Activated T-helper 1 cell treated with anti-CD3 and anti-CD28 coated beads, Interleukin-2, amount 50 U/mL, for 16 hours (primary cell): ENCODE measurements at places on chromosomes 2 and 18.

DNA sequence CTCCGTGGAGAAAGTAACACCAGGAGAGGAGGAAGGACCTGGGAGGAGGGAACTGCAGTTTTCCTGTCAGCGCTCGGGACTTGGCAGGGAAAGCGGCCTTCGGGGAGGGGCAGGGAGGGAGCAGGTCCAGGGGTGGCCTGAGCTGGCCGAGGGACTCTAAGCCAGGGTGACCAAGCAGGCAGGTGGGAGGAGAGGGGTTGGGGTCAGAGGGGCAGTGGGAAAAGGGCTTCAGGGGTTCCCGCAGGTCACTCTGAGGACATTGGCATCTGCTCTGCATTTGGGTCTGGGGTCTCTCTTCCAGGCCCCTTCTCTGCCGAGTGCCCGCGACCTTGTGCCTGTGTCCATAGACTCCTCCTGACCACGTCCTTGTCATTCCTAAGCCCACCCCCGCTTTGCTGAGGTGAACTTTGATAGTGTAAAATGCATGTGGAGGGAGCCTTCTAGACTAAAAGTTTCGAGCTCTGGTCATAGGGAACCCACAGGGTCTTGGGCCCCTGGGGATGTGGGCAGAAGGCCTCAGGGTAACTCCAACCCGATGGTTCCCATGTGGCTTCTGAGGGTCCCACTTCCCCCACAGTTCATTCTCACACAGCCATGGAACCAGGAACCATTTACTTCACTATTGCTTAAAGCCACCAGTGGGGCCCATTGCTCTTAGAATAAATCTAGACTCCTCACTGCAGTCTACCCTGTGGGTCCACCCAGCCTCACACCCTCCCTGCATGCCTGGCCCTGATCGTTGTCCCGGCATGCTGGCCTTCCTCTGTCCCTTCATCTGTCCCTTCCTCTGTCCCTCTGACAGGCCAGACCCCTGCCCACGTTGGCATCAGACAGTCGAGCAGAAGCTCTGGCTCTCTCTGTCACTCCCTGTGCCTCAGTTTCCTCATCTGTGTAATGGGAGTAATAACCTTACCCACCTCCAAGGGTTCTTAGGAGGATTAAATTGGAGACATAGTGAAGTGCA, 229.2 kb downstream of the SEPTIN10 start:
- no peak for DNase-seq

GRCh38 chr18:70522183-70522680, 233.4 kb downstream of the SOCS6 start:
- DNase-seq = no peak

DNA sequence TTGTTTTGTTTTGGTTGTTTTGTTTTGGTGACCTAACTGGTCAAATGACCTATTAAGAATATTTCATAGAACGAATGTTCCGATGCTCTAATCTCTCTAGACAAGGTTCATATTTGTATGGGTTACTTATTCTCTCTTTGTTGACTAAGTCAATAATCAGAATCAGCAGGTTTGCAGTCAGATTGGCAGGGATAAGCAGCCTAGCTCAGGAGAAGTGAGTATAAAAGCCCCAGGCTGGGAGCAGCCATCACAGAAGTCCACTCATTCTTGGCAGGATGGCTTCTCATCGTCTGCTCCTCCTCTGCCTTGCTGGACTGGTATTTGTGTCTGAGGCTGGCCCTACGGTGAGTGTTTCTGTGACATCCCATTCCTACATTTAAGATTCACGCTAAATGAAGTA, at the start of gene TTR:
TTR (plus strand) TSS at position 250 of the 400 bp plus-strand sequence; CDS start at position 276, 26 bp downstream.
- no peak for DNase-seq

GRCh38 chr2:20797096-20797495, 25.8 kb downstream of the LDAH start:
- no peak for DNase-seq

DNA sequence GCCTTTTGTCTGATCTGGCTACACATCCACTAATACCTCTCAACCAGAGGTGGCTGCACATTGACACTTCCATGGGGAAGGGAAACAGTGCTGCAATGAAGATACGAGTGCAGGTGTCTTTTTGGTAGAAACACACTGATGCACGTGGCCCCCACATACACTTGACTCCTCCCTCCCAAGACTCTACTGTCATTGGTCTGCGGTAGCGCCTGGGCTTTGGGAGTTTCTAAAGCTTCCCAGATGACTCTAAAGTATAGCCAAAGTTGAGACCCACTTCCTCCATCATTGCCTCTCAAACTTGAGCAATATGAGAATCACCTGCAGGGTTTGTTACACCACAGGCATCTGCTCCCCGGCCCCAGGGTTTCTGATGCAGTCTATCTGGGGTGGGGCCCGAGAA, 11.0 kb downstream of the SLC14A1 start:
- no peak for DNase-seq

- no peak for DNase-seq
Observed at GRCh38 chr2:69581774-69582581, 61.6 kb downstream of the AAK1 start.

DNA sequence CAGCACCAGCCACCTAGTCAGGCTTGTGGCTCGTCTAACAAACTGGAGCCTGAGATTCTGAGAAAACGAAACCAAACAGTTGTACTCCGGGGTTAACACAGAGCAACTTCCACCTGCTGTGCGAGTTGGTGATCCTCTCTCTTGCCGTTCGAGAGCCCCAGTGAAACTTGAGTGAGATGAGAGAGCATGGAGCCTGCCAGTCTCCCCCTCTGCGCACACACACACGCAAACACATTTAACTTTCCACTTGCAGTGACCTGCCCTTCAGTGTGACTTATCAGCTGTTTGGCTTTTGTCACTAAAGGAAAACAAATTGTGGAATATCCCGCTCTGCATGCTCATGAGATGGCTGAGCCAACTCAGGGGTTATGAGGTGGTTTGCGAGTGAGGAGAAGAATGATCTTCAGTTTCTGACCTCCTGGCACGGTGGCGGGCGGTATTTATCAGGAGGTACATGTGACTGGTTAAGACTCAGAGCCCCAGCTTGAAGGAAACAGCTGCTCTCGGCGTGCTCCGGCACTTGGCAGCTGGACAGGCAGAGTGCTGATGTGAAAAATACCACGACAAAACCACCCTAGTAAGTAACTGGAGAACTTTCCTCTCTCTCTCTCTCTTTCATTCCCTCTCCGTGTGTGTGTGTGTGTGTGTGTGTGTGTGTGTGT, at the start of gene RASGRP3:
RASGRP3 (plus strand) TSS at position 519 of the 662 bp plus-strand sequence. CDS start 38,488 bp downstream, outside the sequence.
- peak; percentile 32 for DNase-seq

- no peak for DNase-seq
Observed at GRCh38 chr2:132824716-132825115, 154.7 kb upstream of the LYPD1 start.

GRCh38 chr2:111936881-111937280, 38.5 kb downstream of the MERTK start:
- DNase-seq = no peak

DNA sequence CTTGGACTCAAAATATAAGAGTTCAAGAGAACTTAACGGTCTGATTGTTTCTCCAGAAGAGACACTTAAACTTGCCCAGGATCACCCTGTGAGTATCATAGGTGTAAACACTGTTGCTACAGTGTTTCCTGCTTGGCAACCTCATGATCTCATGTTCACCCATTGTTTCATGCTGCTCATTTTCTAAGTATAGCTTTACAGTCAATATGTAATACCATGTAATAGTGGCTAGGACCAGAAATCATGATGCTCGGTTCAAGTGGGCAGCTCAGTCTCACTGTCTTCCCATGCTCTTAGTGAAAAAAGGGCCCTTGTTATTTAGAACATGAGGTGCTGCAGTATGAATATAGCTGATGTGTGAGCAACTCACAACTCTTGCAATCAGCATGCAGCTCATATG, 157.5 kb downstream of the CERS6 start:
- no peak for DNase-seq

GRCh38 chr18:38322206-38322605, 756.6 kb upstream of the CELF4 start:
- DNase-seq = no peak

- DNase-seq = no peak
Observed at GRCh38 chr18:25042641-25043051, 309.3 kb downstream of the ZNF521 start.

- no peak for DNase-seq
Observed at GRCh38 chr2:199556527-199557285, 99.0 kb upstream of the SATB2 start.

- DNase-seq = no peak
Observed at GRCh38 chr2:43905371-43905803, 66.6 kb downstream of the ABCG8 start.

DNA sequence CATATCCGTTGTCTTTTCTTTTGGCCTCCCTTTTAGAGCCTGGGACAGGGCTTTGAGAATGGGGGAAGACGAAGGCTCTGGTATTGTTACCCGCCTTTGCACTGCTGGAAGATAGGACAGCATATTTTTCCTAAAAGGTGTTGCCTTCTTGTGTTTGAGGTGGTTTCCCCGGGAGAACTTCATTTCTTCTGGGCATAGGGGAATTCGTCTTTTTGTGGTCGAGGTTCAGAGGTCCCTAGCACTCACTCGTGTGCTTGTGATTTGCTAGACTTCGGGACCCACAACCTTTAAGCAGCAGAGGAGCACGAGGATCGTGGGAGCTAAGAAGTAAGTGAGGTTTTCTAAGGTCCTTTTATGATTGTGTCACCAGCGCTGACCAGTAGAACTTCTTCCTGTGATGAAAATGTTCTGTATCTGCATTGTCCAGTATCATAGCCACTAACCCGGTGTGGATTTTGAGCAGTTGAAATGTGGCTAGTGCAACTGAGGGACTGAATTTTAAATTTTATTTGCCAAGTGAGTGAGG, 611 bp downstream of the ZNF512 start:
- no peak for DNase-seq

DNA sequence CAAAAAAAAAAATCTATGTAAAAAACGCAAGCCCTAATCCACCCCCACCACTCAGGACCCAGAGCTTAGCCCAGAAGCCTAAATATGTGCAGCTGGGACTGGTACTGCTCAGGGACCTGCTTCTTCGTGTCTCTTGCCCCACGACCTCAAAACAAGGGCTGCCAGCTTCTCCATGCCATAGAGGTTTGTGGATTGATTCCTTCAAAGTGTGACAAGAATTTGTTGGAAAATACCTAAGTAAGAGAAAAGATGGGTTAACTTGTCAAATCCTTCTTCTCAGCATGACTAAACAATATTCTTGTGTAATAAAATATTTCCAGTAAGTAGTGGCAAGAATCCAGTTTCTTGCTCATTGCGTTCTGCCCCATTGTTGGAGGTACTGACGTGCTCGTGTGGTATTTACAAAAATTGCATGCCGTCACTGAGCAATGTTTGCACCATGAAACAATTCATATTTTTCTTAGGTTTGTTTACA, 825 bp upstream of the SCYGR1 start:
- no peak for DNase-seq

DNA sequence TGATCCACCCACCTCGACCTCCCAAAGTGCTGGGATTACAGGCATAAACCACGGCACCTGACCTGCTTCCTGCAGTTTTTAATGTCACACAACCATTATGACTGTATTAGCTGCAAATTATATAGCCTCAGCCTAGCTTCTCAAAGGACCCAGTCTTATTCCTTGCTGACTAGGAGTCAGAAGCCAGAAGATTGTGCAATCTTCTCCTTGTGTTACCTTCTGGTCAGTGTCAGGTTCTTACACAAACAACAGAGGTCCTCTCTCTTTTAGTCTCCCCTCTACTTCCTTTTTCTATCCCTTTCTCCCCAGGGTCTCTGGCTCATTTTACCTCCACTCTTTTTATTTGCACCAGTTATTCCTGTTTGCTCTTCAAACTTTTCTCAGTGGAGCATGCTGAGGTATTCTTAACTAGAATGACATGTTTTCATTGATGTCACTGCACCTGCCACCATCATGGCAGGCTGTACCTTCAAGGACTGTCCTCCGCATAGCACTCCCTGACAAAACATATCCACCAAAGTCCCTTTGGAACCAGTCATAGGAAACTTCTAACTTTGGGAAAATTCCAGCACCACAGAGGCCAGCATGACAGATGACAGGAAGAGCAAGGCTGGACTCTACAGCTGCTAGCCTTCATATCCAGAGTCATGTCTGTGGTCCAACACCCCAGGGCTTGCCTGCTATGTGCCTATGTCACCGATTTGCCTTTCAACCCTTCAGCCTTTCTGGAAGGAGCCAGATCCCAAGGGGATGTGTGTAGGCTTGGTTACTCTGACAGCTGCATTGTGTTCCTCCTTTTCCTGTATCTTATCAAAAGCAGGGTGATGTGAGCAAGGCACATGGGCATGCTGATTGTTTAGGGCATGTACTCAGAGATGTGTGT, 45.2 kb upstream of the EPC2 start:
- DNase-seq = no peak

DNA sequence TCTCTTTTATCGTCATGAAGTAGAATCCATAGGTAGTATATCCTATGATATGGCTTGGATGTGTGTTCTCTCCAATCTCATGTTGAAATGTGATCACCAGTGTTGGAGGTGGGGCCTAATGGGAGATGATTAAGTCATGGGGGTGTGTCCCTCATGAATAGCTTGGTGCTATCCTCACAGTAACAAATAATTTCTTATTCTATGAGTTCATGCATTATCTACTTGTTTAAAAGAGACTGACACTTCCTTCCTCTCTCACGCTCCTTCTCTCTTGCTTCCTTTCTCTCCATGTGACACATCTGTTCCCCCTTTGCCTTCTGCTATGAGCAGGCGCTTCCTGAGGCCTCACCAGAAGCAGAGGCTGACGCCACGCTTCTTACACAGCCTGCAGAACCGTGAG, 165.6 kb downstream of the MREG start:
- no peak for DNase-seq

GRCh38 chr18:8719192-8719591, 13.8 kb downstream of the MTCL1 start:
- no peak for DNase-seq

- no peak for DNase-seq
Observed at GRCh38 chr2:97751752-97752151, 38.4 kb downstream of the ZAP70 start.

DNA sequence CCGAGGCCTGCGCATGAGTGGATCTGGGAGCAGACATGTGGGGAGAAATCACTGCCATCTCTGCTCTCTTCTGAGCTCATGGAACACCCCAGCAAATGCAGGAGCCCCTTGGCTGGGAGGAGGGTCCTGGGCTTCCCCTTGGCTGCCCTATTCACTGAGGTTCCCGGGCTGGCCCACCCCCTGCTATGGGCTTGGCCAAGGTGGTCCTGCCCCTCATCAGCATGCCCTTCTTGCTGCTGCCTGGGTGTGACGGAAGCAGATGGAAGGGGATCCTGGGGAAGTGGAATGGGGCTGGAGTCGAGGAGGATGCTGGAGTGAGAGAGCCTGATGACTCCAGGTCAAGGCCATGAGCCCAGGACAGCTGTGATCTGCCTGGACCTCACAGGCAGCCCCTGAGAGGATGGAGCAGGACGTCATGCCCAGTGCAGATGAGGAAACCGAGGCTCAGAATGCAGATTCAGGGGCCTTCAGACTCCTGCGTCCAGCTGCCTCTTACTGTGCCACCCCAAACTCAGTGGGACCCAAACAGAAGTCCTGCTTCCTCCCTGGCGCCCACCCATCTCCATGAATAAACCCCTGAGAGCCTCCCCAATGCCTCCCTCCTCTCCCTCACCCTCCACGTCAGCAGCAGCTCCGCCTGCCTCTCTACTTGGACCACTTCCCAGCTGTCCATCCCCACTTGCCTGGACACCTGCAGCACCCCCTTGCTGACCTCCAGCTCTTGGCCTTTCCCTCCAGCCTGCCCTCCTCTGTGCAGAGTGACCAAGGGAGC, 4.0 kb downstream of the SNED1 start:
- no peak for DNase-seq
